ENCODE measurements at places on chromosomes 7 and 10.

DNA sequence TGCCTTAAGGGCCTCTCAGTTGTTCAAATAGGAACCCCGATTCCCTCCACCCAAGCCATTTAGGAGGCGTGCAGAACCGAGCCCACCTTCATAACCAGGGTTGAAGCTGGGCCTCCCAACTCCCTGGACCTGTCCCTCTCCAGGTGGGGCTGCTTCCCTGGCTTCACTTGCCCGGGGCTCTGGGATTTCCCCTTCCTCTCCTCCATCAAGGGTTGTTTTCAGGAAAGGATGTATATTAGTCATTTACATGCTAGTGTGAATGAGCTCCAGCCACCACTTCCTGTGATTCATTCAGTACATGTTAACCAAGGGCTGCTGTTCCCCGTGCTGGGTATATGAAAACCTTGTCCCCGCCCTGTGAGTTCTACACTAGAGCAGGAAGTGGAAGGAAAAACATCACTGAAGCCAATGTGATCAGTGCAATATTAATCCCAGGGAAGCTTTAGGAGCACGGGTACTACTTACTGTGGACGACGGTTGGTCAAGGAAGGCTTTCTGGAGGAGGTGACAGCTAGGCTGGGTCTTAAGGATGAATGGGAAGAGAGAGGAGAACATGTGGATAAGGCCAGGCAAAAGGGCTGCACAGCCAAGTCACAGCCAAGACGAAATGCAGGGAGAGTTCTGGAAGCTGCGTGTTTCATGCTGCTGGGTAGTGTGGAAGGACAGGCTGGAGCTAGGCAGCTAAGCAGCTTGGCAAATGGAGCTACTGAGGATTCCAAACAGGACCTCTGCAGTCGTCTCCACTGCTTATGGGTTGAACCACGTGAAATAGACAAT lies 150.1 kb upstream of the SHH start:
- DNase-seq, result no peak

DNA sequence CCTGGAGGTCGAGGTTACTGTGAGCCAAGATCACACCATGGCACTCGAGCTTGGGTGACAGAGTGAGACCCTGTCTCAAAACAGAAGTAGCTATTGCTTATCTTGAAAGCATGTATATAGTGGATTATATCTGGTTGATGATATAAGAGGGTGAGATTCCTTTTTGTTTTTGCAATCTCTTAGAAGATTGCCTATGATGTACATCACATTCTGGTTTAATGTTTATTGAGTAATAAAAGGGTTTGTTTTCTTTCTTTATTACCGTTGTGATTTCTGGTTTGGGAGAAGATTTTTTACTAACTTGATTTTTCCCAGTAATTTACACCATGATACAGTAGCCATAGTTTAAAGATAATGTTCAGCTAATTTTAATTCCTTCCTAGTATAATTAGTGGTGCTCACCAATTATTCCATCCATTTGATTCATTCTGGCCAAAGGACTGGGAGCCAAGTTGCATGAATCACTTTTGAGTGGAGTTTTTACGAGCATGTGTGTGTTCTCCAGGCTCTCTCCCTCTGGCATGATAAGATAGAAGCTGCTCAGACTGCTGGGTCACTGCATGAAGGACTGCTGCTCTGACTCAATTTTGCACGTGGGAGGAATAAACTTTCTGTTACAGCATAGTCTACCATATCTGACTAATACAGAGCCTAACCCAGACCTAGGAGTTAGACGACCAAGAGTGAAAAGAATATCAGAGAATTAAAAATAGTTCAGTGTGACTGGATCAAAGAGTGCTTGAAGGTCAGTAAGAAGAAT lies 13.5 kb upstream of the TSPAN13 start:
- DNase-seq, result no peak

DNA sequence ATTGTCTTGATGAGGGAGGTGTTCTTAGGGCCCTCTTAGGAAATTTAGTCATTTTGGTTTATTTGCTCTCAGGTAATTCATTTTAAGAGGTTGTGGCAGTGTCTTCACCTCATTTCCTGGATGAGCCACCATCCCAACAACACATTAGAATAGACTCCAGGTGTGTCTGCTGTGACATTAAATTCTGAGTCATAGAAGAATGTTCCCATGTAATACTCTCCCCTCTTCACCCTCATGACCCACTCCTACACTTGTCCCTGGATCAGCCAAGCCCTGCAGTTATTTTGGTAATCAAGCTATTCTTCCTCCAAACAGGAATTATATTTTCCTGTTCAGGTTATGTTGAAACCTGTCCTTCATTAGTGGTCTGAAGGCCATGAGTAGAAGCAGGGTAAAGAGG lies 944.1 kb downstream of the SORCS3 start:
- no peak for DNase-seq

- no peak for DNase-seq
Observed at GRCh38 chr7:42065942-42066341, 171.1 kb downstream of the GLI3 start.

DNA sequence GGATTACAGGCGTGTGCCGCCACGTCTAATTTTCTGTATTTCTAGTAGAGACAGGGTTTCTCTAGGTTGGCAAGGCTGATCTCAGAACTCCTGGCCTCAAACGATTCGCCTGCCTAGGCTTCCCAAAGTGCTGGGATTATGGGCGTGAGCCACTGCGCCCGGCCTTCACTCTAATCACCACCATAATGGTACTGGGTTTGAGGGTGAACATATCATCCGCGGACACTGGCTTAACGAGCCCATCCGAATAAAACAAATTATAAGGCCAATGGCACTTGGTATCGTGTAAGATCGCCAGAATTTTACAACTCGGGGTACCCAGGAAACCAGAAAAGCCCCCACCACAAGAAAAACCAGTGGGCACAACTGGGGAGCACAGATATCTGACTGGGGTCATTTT lies 580 bp downstream of the FAM200A start:
- no peak for DNase-seq
